ENCODE measurements at places on chromosomes 2 and 18.

DNA sequence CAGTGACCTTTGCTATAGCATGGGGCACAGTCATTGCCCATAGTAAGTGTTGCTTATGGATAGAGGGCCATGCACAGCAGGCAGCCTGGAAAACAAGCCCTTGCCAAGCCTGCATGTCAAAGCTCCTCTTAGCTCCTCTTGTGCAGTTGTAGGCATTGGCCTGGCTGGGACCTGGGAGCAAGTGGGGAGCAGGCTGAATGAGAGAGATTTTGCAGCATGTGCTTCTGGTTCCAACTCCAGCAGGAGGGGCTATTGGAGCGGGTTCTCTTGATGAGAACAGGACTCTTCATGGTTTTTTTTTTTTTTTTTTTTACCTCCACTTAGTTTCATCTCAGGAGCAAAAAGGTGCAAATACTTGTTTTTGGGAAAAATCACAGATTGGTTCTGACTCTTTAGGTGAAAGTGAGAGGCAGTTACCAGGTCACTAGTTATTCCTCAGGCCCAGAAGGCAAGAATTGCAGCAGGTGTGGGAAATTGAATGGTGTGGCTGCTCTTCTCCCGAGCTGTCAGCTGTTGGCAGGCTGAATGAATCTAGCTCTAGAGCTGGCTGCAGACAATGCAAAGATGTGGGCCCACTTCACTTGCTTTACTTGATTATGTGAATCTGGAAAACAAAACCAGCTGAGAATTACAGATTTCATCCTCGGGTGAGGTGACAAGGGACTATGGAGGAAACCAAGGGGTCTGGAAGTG, 95.9 kb downstream of the MAP4K4 start:
- no peak for DNase-seq

GRCh38 chr2:37653805-37654378, 17.6 kb downstream of the CDC42EP3 start:
- no peak for DNase-seq

- DNase-seq: no peak
Measured at GRCh38 chr18:13608791-13609532, 117.4 kb downstream of the FAM210A start.

GRCh38 chr18:29307231-29307630, 1130.3 kb upstream of the CDH2 start:
- no peak for DNase-seq

All from stimulated activated CD8-positive, alpha-beta memory T cell treated with anti-CD3 and anti-CD28 coated beads, Interleukin-15, amount 100 ng/mL, for 1 hour (primary cell).